ENCODE measurements at places on chromosomes 6 and 20.

- peak; percentile 18 for DNase-seq
Measured at GRCh38 chr6:154683756-154684523, 49.3 kb upstream of the SCAF8 start.

- no peak for DNase-seq
Measured at GRCh38 chr6:170110201-170111140, 180.4 kb downstream of the DLL1 start.

GRCh38 chr6:29730575-29731126 lies 7.4 kb downstream of the HLA-F start:
- DNase-seq: no peak

GRCh38 chr20:4681401-4681800 lies 40.3 kb upstream of the PRND start:
- DNase-seq: no peak

DNA sequence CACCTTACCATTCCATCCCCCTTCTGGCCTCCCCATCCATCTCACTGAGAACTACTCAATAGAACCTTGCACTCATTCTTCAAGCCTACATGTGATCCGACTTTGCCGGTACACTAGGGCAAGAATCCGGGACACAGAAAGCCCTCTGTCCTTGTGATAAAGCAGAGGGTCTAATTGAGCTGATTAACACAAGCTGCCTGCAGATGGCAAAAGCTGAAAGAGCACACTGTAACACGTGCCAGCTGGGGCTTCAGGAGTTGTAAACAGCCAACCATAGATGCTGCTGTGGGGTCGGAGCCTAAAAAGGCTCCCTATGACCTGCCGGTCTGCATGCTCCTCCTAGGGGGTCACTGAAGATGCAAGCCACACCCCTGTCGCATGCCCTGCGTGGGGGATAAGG lies 124.1 kb downstream of the RNF144B start:
- no peak for DNase-seq

- no peak for DNase-seq
Measured at GRCh38 chr20:4076671-4077070, 61.3 kb upstream of the RNF24 start.

DNA sequence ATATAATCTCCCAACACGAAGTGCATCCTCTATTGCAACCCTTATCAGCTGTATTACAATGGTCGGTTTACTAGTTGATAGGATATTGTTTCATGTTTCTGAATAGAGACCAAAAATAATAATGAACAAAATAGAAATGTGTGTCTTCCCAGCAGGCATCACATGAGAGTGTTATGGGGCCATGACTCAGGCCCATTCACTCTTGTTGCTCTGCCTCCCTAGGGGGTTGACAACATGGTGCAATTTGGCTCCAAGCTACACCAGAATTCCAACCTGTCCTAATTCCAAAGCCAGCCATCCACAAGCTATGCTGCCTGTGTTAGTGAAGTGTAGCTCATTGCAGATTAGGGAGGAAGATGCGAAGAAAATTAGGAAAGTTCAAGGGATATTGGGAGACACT lies 13.1 kb upstream of the SAYSD1 start:
- no peak for DNase-seq

DNA sequence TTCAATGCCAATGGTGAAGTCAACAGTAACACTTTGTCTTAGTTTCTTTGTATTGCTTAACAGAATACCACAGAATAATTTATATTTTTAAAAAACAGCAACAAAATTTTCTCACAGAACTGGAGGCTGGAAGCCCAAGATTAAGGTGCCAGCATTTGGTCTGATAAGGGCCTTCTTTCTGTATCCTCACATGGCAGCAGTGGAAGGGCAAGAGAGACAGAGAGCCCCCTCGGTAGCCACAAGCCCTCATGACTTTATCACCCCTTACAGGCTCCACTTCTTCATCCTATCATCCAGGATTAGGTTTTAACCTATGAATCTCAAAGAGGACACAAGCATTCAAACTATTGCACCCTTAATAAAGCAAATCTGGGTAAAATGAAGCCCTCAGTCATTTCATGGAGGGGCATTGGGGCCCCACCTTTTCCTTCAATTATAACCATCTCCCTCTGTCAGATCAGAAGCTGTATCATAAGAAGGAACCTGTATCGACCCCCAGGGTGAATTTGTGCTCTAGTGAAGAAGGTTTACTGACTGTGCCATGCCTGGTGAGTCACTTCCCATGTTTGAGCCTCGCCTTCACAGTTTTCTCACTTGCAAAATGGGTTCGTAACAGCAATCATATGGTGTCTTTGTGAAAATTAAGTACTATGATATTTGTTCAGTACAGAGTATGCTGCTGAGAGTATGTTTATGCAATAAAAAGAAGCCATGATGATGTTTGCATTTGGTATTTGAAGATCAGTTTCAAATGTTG lies 178.2 kb downstream of the LRFN2 start:
- no peak for DNase-seq

DNA sequence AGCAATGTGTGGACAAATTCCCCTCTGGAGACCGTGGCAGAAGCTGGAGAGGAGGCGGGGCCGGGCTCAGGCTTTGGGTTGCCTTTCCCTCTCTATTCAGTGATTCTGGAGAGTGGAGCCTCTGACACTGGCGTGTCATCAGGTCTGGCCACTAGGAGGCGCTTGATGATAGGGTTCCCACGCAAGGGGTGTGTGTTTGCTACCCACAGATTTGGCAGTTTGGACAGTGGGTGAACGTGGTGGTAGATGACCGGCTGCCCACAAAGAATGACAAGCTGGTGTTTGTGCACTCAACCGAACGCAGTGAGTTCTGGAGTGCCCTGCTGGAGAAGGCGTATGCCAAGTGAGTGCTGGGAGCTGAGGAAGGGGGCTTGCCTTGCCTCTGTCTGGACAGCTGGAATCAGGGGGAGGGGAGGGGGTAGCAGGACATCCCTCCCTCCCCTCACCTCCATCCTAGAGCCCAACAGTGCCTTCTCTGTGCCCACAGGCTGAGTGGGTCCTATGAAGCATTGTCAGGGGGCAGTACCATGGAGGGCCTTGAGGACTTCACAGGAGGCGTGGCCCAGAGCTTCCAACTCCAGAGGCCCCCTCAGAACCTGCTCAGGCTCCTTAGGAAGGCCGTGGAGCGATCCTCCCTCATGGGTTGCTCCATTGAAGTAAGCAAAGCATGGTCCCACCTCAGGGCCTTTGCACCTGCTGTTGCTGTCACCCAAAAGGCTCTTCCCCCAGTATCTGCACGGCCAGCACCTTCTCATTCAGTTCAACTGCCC lies 14.3 kb downstream of the CAPN11 start:
- peak; percentile 30 for DNase-seq

GRCh38 chr6:17971128-17972073 lies 16.0 kb downstream of the KIF13A start:
- no peak for DNase-seq

GRCh38 chr6:134585517-134585873 lies 267.6 kb upstream of the SGK1 start:
- no peak for DNase-seq

DNA sequence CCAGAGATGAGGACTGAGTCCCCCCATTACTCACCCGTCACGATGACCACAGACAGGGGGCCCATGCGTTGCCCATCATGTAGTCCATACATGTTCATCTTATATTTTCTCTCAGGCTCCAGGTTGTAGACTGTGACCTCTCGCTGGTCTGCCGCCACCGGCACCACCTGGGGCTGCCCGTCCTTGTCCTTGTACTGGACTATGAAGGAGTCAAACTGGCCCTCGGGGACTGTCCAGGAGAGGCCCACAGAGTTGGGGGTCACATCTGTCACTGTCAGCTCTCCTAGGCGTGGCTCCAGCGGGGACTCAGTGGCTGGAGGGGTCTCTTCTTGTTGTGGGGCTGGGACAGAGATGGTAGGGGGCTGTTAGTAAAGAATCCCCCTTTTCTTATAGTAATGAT lies 35.4 kb downstream of the CYP21A2 start:
- DNase-seq: no peak

DNA sequence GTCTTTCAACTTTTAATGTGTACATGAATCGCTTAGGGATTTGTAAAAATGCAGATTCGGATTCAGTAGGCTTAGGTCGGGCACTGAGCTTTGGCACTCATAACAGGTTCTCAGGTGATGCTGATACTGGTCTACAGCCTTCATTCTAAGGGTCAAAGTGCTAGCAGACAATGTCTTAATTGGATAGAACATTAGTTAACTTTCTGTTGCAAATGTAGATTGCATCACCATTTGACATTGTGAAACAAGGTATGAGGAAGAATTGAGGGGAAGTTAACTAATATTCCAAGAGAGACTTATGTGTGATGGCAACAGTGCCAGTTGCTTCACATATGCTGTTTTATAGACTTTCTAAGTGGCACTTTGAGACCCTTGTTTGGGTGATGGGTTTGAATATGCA lies 86.9 kb downstream of the MLIP start:
- DNase-seq: no peak

GRCh38 chr6:170369403-170369802 lies 62.8 kb downstream of the FAM120B start:
- no peak for DNase-seq

- no peak for DNase-seq
Measured at GRCh38 chr6:36136551-36136950, 6.2 kb downstream of the MAPK13 start.

DNA sequence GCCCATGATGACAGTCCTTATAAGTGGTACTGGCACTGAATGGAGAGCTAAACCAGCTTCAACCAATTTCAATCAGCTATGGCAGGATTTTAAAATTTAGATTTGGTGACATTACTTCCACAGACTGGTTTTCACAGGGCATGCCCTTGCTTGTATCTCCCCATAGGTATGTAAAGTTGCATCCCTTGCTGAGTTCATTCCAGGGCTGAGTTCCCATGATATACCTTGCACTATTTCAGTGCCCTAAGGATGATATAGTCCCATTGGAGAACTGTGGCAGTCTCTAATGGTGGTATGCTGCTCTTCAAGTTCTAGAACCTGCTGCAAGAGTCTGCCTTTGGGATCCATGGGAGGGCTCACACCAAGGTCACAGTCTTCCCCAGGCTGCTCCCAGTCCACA lies 232.7 kb upstream of the MOCS1 start:
- no peak for DNase-seq

GRCh38 chr6:87277123-87277522 lies 45.3 kb upstream of the SMIM8 start:
- no peak for DNase-seq

- no peak for DNase-seq
Measured at GRCh38 chr6:168941036-168941435, 312.6 kb downstream of the THBS2 start.

- DNase-seq: no peak
Measured at GRCh38 chr20:5657190-5657875, 92.9 kb upstream of the SHLD1 start.

- no peak for DNase-seq
Measured at GRCh38 chr20:53940907-53941545, 129.4 kb downstream of the BCAS1 start.

All from NCI-H510A (cell line).